ENCODE measurements at places on chromosomes 4 and X.

GRCh38 chr4:6306299-6306698 is 36.6 kb downstream of the WFS1 start:
- DNase-seq = no peak

DNA sequence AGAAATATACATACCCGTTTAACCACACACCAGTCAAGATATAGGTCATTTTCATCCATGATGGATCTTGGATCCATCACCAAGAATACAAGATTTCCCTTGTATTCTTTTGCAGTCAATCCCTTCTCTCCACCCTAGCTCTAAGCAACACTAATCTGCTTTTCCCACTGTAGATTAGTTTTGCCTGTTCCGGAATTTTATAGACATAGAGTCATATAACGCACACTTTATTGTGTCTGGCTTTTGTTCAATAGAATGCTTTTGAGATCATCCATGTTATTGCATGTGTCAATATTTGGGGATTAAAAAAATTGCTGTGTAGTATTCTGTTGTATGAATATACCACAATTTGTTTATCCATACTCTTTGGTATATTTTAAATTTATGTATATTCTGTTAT is 235.6 kb upstream of the BCOR start:
- no peak for DNase-seq

DNA sequence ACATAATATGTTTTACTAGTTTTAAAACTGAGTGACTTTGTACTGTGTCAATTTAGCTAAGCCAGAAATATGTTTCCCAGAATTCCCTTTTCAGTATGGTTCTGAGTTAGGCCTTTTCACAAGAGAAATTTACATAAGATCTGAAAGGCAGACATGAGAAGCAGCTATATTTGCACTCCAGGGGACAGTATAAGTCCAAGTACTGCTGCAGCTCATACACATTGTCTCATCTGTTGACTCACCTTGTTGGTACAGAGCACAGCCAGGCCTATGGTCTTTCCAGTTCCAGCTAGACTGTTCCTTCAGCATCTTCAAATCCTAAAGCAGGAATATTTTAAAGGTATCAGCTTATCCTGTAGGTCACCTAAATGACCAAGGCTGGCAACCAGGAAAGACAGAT is 53.5 kb downstream of the BMP3 start:
- DNase-seq = no peak

DNA sequence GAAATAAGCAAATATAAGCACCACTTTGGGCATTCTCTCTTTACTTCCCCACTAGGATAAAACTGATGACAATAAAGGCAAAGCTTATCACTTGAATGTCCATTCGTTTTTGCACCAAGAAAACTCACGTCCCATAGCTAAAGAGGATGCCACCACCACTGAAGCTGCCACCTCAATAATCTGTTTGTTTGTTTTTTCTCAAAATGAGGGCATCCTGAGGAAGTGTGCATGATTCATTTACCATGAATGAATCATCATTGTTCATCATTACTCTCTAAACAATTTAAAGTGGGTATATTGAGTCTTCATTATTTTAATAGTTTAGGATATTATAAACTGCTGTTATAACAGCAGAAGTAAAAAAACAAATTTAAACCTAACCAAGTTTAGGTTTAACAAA is 168.2 kb downstream of the DCTD start:
- DNase-seq = no peak

- DNase-seq = no peak
These were observed 50.8 kb upstream of the FBXW7 start for GRCh38 chr4:152586668-152587067.

- DNase-seq = no peak
These were observed 128.6 kb downstream of the SLC39A8 start for GRCh38 chr4:102216666-102217065.

- peak; percentile 87 for DNase-seq
These were observed 10.9 kb upstream of the CLTRN start for GRCh38 chrX:15675490-15675921.

DNA sequence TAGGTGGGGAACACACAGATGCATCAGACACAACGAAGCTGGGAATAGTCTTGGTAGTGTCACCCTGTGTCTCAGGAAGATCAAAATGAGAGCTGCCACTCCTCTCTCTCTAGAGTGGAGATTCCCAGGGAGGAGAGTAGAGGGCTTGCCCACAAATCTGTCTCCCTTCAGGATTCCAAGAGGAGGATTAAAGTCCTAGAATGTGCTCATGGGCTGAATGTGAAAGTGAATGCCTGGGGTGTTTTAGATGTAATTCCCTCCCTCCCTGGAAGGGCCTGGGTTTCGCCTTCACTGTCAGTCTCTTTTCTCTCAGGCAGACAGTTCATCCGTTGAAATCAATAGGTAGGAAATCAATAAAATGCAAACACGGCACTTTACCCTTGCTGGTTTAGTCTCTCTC is 282.6 kb upstream of the PPARGC1A start:
- no peak for DNase-seq

DNA sequence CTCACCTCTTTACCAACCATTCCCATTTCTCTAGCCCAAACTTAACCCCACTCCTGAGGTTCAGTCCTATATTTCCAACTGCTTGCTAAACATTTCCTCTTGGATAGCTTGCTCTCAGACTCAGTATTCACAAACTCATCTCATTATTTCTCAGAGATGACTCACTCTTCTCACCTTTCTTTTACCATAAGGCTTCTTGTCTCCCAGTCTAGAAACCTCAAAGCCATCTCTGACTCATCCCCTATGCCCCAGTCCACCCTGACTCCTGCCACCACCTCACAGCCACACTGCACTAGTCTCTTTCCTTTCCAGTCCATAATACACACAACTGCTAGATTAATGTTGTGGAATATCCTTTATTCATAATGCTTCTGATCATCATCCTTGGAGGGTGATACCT is 4.8 kb downstream of the FRMPD3 start:
- no peak for DNase-seq

DNA sequence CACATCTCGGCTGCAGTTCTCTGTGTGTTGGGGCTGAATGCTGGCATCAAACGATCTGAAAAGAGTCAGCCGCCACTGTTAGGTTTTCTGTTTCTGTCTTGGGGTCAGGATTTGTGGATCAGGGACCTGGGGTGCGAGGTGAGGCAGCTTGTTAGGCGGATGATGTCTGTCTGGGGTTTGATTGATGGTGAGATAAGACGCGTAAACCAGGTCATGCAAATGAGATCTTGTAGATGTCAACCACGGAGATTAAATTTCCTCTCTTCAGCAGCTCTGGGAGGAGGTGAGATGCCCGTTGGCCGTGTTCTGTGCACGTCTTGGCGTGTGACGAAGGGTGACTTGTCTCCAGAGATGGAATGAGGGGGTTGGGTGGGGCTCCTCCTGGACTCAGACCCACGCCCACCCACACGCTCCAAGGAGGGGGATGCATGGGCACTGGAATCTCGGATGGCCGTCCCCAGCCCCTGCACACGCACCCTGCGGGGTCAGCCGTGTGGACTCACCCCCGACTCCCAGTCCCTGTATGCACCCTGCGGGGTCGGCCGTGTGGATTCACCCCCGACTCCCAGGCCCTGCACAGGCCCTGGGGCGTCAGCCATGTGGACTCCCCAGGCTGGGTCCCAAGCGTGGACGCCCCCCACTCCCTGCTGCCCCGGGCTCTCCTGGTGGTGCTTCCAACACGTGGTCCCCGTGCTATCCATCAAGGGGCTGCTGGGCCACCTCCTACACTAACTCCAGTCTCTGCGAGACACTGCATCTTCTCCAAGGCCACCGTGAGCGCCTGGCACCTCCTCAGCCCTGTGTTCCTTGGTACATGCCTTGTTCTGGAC is 16.0 kb upstream of the UVSSA start:
- no peak for DNase-seq
